ENCODE measurements at places on chromosomes 12 and 14.

DNA sequence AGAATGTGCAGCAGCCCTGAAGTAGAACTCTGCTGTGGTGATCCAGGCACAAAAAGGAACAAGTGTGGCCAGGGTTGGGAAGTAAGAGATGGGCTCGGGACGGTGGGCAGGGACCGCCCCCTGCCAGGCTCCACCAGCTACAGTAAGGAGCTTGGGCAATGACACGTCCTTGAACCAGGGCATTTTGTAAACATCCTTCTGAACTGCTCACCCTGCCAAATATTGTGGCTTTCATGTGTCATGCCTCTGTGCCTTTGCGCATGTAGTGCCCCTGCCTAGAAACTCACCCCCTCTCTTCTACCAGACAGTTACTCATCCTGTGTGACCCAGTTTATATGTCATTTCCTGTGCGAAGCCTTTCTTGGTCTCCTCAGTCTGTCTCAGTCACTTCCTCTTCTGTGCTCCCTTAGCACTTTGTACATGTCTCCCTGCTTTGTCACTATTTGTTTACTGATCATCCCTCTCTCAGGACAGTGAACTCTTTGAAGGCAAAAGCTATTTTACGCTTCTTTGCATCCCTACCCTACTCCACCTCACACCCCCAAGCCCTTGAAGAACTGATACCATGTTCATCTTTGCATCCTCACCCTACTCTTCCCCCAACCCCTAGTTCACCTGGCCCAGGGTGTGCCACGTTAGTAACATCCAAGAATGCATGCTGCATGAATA, 108.9 kb upstream of the PLEKHG7 start:
- DNase-seq, result peak; percentile 93

DNA sequence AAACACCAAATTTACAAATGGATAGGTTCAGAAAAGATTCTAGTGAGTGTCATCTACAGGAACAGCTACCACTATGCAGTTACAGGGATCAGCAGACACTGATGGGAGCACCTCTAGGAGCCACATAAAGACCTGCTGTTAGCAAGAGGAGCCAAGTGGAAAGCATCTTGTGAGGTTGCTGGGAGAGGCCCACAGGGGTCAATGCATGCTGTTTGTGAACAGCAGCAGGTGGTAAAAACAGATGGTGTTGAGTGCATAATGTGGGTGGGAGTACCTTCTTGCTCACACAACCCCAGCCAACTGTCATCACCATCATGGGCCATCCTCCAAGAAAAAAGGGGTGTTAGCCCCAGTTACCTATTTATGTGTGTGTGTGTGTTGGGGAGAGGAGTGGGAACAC, 215.2 kb upstream of the SSTR1 start:
- no peak for DNase-seq

GRCh38 chr12:13582421-13582820, 385.9 kb downstream of the EMP1 start:
- DNase-seq, result no peak

- no peak for DNase-seq
Measured at GRCh38 chr12:27273114-27273513, 29.0 kb downstream of the STK38L start.

GRCh38 chr12:93524386-93525133, 47.9 kb upstream of the SOCS2 start:
- no peak for DNase-seq

DNA sequence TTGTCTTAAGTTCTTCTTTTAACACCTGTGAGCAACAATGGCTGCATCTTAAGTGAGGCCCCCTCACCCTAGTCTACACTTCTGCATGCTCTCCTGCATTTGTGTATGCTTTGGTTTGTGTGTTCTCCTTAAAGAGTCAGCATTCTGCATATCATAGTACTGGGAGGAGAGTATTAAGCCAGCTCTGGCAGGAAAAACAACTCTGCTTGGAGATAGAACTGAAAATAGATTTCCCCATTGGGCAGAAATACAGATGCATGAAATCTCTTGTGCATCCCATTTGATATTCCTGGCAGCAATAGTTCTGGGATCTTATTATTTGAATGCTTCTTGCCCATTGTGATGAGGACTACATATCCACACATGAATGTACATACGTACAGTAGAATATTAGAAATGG, 70.6 kb upstream of the PRICKLE1 start:
- no peak for DNase-seq

- peak; percentile 31 for DNase-seq
Measured at GRCh38 chr14:92546347-92547053, 32.9 kb downstream of the RIN3 start.

DNA sequence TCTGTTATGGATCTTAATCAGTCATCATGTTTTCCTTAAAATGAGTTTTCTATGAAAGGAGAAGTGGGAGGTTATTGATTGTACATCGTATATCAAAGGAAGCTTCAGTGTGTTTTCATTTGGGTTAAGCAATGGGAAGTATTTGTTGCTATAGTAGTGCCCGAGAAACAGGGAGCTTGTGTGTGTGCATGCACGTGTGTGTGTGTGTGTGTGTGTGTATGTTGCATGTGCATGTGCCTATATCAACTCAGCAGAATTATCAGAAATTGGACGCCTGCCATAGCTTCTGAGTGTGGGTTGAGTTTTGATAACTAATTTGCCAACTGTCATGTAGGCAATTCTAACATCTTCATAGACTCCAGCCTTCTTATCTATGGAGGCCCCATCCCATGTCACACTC, 246.1 kb upstream of the CRY1 start:
- no peak for DNase-seq

DNA sequence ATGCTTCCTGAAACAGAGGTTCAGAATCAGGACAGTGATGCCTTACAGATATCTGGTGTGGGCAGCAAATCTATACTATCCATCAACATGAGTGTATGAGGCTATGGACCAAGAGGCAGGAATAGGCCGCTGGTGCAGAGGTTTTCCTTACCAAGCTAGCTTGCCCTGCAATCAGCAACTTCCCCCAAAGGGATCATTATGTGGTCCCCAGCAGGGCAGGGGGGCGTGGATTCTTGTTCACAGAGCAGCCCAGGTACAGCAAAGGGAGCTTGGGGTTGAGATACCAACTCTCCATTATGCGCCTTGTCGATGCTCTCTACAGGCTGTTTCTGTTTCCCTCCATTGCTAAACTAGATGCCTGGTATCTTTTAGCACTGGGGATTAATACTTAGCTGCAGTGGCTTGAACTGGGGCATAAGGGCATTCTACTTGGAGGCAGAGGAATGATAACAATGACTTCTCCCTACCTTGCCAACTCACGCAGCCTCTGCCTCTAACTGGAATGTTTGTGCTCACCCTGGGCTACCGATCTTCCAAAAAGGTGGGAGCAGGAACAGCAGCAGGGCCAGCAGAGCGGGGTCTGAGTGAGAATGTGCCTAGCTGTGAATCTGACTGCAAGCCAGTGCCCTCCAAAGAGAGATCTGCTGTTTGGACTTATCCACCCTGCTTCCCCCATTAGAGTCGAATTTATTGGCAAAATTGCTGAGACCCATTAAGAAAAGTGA, 10.3 kb upstream of the KRT1 start:
- no peak for DNase-seq

DNA sequence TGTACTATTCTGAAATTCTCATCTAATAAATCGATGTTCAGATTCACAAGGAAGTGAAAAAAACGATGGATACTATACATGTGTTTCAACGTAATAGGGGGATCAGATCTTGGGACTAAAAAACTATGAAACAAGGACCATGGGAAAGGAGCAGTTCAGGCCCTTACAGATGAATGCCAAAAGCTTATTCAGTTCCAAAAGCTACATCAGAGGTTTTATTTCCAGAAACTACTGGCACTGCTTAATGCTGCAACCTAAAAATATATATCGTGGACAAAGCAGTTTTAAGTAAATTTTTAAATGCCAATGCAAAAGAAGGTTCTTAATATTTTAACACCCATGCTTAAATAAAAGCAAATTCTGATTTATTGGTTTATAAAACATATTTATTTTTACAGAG, 38.5 kb downstream of the LRIG3 start:
- DNase-seq, result no peak

DNA sequence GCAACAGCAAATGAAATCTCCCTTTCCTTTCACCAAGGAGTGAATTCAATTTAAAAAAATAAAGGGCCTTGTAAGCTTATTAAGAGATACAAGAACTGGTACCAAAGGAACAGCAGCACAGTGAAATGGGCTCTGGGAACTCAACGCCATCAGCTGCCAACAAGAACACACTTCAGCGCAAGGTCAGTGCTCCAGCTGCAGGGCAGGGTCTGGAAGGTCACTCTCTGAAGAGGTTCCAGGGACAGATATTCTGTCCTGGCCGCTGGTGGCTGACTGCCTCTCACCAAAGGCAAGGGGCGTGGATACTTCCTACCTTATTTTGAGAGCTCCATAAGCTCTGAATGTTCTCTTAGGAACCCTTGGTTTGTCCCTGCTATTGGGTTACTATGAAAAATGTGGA, 186.6 kb downstream of the CALM1 start:
- DNase-seq, result no peak

- no peak for DNase-seq
Measured at GRCh38 chr12:93279565-93280412, 97.9 kb upstream of the NUDT4 start.

DNA sequence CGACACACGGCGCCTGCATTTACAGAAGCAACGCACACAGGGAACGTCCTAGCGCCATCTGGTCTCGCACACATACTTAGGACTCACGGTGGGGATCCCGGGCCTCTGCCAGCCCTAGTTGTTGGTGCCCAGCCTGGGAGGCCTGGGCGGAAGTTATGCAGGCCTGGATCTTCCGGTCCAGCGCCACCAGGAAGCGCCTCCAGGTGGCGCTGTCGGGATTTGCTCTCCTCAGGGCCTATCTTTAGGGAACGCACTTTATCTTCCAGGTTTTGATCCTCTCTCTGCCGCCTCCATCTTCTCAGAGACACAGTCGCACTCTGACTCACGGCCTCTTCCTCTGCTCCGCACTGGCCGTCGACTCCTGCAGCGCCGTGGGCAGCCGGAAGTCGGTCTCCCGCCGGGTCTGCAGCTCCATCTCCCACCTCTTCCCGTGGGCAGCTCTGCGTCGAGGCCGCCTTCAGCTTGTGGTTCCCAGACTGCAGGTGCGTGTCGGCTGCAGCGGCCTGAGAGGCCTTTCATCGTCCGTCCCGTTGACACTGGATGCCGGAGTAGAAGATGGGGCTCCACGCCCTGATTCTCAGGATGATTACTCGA, 760.4 kb downstream of the TMEM121 start:
- no peak for DNase-seq

DNA sequence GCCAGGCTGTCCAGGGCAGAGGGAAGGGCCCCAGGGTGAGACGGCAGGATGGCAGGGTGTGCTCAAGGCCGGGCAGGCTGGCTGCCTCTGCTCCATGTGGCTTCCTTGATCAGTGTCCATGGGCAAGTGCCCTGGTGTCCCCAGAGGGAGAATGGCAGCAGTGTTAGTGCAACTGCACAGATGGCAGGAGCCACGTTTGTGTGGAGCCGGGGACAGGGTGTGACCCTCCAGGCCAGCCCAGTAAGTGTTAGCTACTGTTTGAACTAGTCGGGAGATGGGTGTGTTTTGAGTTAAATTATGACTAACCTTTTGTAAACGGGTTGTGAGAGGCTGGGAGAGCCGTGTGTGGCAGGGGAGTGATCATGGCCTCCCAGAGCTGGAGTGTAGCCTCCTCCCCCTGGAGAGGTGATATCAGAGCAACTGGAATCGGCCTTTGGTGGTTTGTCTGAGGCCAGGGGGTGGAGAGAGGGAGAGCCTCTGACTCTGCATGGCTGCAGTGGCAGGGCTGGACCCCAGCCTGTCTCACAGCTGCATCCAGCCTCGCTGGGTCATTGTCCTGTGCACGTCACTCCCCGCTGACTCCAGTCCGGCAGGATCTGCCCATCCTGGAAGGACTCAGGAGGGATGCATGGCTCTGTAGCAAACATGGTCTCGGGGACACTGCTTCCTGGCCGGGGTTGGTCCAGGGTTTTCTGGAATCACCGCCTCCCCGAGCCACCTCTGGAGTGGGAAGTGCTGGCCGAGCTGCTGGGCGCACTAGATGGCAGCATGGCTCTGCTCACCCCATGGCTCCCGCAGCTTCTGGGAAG, 27.8 kb downstream of the AACS start:
- DNase-seq, result peak; percentile 17
